Activated CD8-positive, alpha-beta T cell treated with anti-CD3 and anti-CD28 coated beads for 36 hours (primary cell): ENCODE measurements at places on chromosomes 4 and X.

GRCh38 chrX:47097018-47097417, 18.8 kb downstream of the RGN start:
- DNase-seq = no peak

DNA sequence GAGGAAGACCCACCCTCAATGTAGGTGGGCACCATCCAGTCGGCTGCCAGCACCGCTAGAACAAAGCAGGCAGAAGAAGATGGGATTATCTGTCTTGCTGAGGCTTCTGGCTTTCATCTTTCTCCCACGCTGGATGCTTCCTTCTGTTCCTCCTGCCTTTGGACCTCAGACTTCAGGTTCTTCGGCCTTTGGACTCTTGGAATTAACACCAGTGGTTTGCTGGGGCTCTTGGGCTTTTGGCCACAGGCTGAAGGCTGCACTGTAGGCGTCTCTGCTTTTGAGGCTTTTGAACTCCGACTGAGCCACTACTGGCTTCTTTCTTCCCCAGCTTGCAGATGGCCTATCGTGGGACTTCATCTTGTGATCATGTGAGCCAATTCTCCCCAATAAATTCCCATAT, 55.1 kb downstream of the PDLIM5 start:
- no peak for DNase-seq

DNA sequence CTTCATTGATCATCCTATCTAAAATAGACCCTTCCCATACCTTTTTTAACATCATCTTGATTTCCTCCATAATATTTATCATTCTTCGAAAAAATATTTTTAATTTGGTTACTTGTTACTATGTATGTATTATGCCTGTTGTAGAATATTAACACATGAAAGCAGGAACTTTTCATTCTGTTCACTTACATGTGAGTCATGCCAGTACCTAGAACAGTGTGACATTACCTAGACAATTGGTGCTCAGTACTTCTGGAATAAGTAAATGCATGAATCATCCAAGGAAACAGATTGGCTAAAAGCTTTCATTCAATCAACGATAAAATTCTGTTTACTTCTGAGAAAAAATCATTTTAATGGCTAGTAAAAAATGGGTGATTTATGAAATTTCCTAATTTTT, 76.4 kb downstream of the CXXC4 start:
- DNase-seq = no peak

DNA sequence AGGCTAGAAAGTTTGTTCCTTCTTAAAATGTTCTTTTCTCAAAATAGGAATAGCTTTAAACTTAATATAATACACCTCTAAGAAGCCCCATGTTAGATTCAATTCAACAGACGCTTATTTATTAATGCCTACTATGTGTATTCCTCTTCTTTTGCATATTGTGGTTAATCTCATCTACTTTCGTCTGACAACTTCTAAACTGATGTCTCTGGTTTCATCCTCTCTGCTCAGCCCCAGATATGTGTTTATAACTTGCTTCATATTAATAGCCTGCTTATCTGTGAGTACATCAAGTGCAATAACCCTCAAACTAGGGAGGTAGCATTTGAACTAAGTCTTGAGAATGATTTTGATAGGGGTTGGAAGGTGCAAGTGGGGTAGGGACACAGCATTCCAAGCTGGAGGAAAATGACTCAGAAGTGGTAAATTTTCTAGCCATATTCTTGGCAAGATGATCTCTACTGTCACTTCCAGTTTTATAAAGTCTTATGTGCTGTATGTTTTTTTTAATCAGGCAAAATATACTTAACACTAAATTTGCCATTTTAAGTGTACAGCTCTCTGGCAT, 37.0 kb downstream of the STK26 start:
- no peak for DNase-seq

DNA sequence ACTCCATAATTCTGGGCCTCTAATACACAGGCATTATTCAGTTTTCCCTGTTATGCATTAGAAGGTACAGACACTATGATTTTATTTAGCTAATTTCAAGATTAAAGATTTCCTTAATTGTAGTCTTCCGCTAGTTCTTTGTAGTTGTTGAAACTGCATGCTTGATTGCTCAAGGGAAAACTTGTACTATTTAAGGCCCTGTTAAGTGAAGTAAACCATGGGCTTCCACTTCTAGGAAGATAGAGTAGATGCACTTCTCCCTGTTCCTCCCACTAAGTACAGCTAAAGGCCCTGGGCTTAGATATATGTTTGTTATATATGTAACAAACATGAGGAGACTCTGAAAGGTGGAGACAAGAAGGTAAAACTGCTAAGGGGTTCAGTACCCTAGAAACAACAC, 215.8 kb upstream of the LEF1 start:
- DNase-seq = no peak

DNA sequence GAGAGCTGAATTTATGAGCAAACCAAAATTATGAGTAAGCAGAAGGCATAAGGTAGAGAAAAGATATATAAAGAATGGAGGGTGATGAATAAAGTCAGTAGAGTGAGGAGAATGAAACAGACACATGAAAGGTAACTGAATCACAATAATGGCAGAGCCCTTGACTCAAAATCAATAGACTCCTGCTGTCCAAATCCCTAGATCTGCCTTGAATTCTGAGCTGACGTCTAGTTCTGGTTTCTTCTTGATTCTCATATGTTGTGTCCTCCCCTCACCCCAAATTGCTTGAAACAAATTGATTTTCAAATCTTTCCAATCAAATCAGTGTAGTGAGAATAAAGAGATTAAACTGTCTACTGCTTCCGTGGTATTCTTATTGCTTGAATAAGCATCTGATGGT, 86.6 kb upstream of the IQCM start:
- no peak for DNase-seq

DNA sequence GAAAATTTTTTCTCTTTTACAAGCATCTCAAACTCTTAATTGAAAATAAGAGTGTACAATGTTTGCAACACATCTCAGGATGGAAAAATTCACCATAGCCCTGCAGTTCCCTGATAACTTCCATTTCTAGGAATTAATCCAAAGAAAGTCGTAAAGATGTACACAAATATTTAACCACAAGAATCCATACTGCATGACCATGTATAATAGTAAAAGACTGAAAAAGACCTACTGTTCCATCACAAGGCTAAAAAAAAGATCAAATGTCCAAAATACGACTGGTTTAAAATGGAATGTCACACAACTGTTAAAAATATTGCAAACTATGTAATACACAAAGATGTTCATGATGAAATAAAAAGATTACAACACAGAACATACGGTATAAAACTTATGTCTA, 32.1 kb downstream of the HUWE1 start:
- DNase-seq = no peak

DNA sequence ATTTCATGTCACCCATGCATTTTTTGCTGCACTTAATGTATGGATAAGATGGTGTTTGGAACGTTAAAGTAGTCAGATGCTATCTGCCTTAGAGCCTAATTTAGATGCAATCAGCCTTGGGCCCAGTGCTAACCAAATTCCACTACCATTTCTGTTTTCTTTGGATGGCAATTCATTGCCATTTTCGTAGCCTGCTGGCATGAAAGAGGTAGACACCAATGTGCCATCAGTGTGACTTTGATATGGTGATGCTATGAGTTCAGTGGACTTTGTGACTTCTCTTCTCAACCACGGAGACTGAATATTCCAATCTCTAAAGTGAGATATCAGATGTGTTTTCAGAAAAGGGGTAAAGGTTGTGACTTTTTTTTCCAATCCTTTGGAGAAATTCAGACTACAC, 1.5 kb downstream of the ETFDH start:
- DNase-seq = no peak

DNA sequence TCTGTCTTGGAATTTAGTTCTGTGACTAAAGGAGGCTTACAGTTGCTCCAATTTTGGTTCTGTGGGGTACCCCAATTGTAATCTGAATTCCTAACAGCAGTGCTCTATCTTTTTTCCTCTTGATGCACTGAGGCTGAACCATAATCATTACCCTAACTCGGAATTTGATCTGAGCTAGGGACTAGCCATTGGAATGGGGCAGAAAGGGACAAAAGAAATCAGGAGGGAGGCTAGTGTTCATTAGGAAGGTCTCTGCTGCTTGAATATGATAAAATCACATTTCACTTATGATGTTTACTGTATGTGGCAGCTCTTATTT, 2.7 kb downstream of the KLF3 start:
- no peak for DNase-seq

DNA sequence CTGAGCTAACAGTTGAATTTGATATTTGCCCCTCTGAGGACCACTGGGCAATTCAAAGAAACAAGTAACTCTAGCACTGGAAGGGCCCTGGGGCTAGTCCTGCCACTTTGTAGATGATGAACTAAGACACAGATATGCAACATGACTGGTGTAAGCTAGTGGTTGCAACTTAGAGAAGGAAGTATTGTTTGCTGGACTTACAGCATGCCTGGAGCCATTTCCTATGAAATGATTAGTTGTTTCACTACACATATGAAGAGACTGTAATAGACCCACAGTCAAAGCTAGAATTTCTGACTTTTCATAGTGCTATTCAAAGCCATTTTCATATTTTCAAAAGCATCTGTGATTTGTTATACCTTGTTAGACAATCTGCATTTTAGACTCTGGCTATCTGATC, 96.2 kb downstream of the TSPAN7 start:
- DNase-seq = no peak

DNA sequence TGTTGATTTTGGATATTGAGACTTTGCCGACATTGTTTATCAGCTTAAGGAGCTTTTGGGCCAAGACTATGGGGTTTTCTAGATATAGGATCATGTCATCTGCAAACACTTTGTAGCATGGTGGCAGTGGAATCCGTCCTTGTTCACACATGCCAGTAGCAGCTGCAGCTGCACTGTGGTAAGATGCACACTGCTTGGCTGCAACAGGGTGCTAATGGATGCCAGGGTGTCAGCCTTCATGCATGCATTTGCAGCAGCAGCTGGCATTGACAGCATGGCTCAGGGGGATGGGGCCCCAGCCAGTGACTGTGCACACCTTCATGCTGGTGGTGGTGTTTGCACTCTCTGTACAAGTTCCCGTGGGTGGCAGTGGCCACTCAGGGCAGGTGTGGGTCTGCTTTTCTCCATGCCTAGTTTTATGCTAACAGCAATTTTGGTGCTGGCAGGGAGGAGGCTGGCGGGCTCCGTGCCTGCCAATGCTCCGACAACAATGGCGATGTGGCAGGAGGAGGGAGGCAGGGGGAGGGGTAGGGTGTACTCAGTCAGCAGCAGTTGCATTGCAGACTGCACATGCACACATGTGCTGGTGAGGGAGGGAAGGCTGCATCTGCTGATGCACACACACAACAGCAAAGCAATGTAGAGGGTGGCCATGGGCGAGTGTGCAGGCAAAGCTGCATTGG, 37.5 kb downstream of the BEX3 start:
- DNase-seq = no peak

DNA sequence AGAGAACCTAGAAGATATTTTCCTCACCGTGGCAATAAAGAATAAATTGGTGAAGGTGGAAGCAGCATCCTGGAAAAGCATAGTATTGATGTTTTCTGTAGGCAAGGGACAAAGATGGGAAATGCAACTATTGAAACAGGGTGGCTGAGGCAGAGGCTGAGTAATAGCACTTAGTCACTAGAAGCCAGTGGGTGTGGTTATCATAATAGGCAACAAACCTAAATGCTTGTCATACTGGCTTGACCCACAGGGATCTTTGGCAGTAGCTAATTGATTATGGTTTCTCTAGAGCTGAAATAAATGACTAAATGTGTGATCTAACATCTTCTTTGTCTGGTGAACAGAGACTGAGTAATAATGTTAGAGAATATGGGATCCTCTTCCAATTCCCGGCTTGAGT, 353.6 kb upstream of the RPS6KA3 start:
- DNase-seq = no peak

GRCh38 chrX:111585337-111585736, 73.9 kb downstream of the SERTM2 start:
- no peak for DNase-seq

- DNase-seq = peak; percentile 39
Measured at GRCh38 chr4:20251796-20252655, at the start of gene SLIT2. Gene SLIT2, plus strand, starts transcription at chr4:20251905. Its CDS starts 1,911 bp downstream, at chr4:20253816.

DNA sequence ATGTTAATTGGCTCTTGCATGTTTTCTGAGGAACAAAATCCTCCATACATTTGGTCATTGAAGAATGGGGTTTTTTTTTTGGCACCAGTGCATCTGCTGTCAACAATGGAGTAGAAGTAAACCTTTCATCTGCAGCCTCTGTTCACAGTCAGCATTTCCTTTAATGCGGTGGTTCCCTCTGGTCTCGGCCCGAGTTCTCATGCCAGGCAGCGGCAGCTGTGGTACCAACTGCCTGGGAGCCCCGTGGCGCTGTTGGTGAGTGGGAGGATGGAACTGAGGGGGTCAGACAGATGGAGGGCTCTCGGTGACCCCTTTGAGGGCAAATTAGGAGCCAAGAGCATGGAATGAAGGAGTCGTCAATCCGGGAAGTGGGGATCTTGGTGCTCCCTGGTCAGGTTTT, 114.7 kb downstream of the AFF1 start:
- DNase-seq = no peak

GRCh38 chrX:134161162-134161561, 75.8 kb upstream of the CCDC160 start:
- DNase-seq = no peak

DNA sequence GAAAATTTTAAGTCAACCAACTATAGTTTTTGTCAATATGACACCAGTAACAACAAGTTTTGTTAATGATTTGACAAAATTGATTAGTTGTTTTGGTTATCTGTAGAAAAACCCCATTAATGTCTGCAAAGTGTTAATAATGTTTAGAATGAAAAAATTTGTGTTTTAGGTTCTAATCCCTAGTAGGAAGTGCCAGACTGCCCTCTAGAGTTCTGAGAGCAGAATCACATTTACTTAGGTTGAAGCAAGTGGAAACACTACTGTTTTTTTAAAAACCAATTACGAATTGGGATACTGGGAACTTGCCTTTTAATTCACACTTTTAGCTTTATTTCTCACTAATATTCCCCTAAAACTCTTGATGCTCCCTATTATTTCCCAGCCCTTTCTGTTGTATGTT, 101.1 kb upstream of the CYLC1 start:
- DNase-seq = no peak

- DNase-seq = peak; percentile 3
Measured at GRCh38 chrX:41412261-41413081, 34.7 kb upstream of the NYX start.

DNA sequence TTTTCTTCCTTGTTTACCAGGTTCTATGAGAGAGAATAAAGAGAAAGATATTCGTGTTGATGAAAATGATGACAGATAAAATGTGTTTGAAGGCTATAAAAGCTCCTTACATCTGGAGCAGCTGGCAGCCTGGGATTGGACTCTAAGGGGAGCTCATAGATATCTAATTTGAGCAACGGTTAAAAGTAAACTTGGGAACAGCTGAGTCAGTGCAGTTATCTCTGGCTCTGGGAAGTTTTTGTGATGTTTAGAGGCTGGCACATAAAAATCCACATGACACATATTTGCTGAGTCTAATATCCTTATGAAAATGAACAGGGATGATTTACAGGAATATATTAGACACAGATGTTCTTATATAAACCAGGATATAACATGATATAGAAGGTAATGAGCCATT, 331.8 kb upstream of the TENM3 start:
- no peak for DNase-seq

GRCh38 chr4:176376032-176376614, 56.4 kb downstream of the SPCS3 start:
- DNase-seq = no peak

- DNase-seq = no peak
Measured at GRCh38 chr4:126784966-126785580, 847.7 kb upstream of the INTU start.

- DNase-seq = peak; percentile 68
Measured at GRCh38 chrX:40278340-40279090, 180.8 kb upstream of the BCOR start.
